ENCODE measurements at places on chromosomes 3 and 15.

DNA sequence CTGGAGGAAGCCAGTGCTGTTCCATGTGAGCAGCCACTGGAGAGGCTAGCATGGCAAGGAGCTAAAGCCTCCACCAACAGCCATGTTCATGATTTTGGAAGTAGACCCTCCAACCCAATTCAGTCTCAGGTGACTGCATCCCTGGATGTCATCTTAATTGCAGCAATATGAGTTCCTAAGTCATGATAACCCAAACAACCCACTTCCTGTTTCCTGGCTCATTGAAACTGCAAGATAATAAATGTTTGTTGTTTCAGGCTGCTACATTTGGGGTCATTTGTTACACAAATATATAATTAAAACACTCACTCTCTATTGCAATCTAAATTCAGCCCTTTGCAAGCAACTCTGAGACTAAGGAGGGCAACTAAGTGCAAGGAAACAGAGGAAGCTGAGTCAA lies 62.4 kb upstream of the SLC24A5 start:
- DNase-seq = no peak

DNA sequence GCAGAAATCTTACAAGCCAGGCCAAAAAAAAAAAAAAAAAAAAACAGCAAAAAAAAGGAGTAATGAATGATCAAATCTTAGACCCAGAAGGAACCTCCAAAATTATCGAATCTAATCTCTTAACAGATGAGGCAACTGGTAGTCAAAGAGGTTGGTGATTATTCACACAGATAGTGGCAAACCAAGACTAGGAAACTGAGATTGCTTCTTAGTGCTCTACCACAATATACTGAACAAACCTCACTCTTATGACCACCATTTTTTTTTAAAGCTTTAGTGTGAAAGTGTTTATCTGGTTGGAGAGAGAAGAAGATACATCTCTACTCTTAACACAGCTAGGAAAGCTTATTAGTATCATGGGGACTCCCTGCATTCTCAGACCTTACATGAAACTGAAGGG lies 17.3 kb downstream of the ATOSA start:
- DNase-seq = no peak

DNA sequence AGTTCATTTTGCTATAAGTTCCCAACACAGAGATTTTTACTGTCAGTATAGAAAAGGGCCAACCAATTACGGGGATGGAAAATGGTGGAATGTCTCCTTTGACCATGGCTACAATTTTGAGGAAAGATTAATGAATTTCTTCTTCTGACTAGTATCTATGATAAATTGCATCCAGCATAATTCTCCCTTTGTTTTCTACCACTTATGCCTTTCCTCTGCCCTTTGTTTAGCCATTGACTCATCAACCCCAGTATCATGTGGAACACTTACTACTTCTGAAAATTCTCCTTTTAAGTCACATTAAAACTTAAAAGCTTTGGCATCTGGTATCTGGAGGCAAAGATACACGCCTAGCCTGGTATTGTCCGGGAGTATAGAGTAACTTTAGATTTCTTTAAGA lies 92.9 kb upstream of the CADPS start:
- DNase-seq = no peak

DNA sequence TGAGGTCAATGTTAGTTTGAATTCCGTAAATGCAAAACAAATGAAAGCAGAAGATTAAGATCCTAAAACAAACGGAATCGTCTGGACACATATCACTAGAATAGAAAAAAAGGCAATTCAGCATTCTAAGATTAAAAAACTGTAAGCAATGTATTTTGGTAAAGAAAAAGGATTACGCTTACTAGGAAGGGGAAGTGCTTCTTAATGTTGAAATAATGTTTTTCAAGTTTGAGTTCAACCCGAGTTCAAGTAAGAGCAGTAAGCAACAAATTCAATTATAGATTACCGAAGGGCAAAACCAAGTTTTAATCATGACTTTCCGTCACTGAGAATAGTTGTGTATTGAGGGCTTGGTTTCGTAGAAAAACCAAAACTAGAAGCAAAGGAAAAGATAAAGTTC lies 637 bp downstream of the CIP2A start:
- DNase-seq = no peak

- no peak for DNase-seq
Measured at GRCh38 chr15:55546718-55547117, 38.7 kb upstream of the DNAAF4 start.

DNA sequence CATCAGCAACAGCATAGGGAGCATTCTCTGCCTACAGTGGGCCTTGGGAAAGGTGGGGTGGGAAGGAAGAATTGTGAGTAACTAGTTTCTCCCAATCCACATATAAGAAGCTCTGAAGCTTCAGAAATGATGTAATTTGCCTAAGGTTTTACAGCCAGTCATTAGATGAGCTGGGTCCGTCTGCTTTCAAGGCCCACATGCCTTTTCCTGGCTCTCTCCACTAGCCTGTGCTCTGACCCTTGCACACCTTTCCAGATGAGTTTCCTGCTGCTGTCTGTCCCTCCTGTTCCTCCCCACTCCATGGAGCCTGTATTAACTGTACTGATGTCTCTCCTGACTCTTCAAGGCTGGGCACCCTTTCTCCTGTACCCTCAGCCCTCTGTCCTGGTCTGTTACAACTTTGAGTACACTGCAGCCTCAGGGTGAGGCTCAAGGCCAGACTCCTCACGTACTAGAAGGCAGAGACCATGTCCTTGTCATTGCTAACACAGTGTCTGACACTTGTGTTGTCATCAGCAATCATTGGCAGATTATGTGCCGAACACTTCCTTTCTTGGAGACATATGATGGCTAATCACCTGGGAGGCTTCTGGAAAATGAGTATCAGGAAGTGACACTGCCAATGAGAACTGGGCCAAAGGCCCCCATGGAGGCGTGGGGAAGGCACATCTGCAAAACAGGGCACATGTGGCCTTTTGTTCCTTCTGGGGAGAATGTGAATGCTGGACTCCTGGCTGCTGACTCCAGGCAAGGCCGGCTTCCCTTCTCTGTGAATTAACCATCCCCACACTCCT lies 6.6 kb downstream of the TM6SF1 start:
- no peak for DNase-seq

DNA sequence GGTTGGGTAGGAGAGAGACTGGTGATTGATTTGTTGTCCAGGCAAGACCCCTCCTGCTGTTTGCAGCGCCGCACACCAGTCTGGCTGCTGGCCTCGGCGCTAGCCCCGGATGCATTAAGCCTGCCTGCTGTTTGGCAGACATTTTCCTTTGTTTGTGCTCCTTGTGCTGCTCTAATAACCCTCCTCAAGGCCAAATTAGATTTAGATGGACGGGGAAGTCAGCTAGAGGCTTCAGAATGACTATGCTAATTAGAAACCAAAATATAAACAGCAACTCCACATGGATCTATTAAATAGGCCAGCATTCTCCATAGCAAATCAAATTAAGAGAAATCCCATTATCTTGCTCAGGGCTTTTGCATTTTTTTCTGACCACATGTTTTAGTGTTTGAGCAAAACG lies 445.2 kb downstream of the SQOR start:
- DNase-seq = no peak

DNA sequence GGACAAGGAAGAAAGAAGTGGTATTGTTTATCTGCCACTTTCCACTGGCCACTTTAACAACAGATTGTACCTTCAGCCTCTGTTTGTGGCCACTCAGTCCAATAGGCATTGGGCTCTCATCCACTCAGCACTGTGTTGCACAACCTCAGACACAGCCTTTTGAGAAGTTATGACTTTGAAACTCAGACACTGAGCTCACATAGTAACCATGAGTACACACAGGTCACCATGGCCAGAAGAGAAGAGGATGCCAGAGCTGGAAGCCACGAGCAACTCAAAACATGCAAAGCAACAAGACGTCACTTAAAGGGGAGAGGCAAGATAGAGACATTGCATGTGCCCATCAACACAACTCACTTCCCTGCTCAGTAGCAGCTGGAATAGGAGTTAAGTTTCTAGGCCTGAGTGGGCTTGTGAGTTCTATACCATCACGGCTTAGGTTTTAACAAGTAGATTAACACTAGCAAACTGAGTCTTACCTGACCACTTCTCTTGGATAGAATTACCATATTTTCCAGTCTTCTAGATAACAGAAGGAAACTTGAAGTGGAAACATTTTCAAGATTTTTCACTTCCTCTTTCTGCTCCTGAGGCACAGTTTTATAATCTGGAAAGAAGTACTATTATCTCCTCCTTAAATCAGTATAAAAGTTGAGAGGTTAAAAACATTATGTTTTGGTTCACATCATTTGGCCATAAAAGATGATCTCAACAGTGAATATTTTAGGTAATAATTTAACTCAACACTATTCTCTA lies 103.5 kb downstream of the IMPG2 start:
- DNase-seq = no peak

DNA sequence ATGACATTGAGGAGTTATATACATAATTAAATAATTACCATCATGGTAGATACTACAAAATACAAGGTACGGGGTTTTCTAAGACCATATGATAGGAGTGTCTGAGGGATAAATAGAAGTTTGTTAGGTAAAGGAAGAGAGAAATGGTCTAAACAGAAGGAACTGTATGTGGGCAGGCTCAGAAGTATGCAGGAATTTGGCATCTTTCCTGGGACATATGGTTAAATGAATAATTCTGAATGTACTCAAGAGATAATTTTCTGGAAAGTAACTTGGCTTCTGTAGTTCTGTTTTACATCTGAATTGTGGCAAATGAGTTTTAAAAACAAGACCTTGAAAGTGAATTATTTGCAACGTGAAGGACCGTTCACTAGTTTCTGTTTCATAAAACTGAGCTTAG lies 17.5 kb downstream of the LMCD1 start:
- DNase-seq = no peak

- DNase-seq = no peak
Measured at GRCh38 chr15:63435204-63435820, 53.7 kb upstream of the CA12 start.

- no peak for DNase-seq
Measured at GRCh38 chr3:52118156-52118875, 35.9 kb downstream of the POC1A start.

DNA sequence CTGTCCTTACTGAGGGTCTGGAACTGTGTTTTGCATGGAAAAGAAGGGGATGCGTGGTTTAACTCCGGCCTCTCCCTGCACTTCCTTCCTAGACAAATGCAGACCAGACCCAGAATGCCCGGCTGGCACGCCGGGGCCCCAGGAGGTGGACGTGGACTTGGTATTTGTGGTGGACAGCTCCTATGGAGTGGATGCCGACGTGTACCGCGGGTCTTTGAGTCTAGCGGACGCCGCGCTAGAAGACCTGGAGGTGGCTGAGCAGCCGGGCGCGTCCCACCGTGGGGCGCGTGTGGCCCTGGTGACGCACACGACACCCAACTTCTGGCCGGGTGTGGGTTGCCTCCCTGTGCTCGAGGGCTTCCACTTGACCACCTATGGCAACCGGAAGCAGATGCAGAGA lies 81.8 kb upstream of the COL6A5 start:
- no peak for DNase-seq

DNA sequence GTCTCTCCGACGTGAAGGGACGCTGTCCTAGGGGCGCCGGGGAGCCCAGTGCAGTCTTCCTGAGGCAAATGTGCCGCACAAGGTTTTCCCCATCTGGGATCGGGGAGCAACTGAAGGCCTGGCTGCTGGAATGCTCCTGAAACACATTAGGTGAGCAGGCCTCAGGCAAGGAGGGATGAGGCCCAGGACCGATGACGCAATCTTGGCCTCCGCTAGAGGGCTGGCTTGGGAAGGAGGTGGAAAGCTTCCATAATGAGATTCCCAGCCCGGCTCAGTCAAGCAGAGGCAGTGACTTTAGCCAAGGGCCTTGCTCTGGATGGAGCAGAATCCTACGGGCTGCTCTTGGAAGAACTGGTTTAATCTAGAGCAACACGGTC lies 50.8 kb downstream of the CPN2 start:
- DNase-seq = no peak

DNA sequence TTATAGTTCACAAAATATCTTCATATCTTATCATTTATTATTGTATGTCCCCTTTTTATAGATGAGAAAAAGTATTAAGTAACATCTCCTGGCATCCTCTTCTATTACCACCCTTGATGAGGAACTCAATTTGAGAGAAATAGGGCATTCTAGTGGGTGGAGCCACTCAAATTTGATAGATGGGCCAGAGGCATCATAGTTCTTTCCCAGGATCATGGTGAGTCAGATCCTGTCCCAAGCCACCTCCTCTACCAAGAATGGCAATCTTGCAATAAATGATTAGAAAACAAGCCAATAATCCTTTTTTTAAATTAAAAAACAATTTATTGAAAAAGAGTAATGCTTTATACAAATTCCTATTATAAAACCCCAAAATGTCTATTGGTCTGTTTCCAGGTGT lies 16.8 kb downstream of the CLDN1 start:
- no peak for DNase-seq

- no peak for DNase-seq
Measured at GRCh38 chr15:98861188-98861587, 146.4 kb downstream of the PGPEP1L start.

DNA sequence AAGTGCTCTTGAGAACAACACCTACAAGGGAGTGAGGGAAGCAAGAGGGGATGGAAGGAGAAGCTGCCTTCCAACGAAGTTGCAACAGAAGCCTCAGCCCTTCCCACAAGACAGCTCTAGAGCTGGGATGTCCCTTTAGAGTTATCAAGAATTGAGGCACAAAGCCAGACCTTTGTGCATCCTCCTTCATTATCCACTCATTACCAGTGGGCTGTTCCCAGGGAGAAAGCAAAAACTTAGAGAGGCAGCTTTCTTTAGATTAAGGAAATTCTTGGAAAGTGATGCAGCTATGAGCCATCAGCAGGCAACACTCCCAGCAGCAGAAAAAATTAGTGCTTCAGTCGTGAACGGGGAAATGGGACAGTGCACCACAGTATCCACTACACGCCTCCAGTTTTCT lies 10.6 kb upstream of the CD96 start:
- no peak for DNase-seq

GRCh38 chr15:79522656-79523055 lies 90.5 kb downstream of the MINAR1 start:
- DNase-seq = no peak

DNA sequence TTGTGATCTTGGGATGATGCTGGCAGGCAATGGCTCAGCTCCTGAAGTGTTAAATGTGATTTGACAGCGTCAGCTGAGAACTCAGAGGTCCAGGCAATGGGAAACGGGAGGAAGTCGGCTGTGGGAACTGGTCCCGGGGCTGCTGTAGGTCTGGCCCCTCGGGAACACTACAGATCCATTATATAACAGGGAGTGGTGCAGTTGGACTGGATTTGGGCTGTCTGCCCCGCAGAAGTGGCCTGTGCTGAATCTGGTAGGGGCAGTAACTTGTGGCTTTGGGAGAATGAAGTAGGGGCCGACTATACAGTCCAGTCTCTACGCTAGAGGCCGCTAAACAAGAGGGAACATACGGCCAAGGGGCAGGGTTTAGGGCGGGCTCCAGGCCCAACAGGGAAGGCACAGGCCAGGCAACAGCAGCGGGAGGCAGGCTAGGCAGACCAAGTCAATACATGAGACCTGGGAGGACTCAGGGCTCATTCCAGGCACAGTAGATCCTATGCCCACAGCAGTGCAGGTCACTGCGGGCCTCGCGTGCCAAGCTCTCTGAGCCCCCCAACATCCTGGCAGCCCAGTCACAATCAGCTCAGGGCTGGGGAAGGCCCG lies 20.3 kb upstream of the IL16 start:
- no peak for DNase-seq

Data from left renal cortex interstitium (tissue), 4 donors.